ENCODE measurements at places on chromosomes 16 and 17. TPM values are rescaled to one million over a fixed set of nuclear protein-coding genes. Genes with fewer than 3 reads are reported as not detected.
A peak's percentile ranks its signal among the peaks of the same experiment; 100 is the strongest.

DNA sequence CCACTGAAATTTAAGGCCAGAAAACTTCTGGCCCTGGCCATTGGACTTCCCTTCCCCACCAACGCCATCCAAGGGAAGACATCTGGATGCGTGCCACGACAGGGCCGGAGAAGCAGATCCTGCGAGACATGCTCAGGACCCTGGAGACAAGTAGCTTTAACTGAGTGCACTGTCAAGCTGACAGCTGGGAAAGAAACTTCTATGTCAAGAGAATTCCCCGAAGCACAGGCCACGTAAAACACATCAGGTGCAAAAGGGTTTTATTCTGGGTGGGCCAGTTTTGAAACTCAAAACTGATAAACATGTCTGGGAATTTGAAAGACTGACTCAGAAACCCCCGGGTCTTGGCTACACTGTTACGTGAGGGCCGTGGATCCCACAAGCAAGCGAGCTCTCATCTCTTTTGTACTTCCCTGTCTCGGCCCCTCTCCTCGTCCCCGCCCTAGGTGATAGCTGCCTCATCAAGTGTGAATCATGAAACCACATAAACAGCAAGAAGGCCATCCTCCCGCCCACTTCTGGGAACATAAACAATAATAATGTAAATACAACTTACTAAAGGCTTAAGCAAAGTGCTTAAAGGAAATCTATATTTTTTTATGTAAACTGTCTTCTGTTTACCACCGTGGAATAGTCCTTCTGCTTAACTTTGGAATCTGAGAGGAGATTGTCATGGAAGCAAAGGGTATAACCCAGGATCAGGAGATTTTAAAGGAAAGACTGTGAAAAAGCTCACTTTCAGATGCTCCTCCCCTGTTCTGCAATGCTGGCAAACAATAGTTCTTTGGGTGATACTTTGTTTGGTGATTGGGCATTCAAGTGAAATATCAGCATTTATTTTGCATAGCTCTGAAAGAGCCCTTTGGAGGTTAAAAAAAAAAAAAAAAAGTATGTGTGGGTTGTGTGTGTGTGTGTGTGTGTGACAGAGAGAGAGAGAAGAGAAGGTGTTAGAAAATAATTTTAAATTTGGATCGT, 406.0 kb upstream of the MAF start:
- H3K4me3 ChIP-seq = no peak overlapping the region
- DNase-seq = no peak
- no peak overlapping the region for H3K27ac ChIP-seq
- no peaks in the 10 kb centered on the region for H3K27me3 ChIP-seq

- H3K27me3 ChIP-seq = no peaks in the 10 kb centered on the region
- peaks cover 26% of the 10 kb centered on the region for H3K4me1 ChIP-seq
- no peak overlapping the region for H3K4me3 ChIP-seq
- no peak overlapping the region for H3K27ac ChIP-seq
These were observed 76.2 kb downstream of the NT5M start for GRCh38 chr17:17379197-17379991.

DNA sequence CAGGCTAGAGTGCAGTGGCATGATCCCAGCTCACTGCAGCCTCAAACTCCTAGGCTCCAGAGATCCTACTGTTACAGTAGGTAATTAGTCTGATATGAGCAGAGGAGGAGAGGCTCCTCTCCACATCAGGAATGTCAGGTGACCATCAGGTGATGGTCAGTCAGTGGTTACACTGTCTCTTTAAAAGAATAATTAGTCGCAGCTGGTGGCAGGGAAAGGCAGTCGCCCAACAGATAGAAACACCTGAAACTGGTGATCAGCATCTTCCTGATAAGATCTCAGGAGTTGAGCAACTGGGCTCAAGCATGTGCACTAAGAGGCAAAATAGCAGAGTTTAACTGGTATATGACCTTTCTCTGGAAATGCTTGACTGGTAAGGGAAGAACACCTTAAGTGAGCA, 21.5 kb upstream of the ABCA5 start:
- H3K4me1 ChIP-seq = no peaks in the 10 kb centered on the region
- no peak for DNase-seq
- H3K27ac ChIP-seq = no peak overlapping the region
- no peaks in the 10 kb centered on the region for H3K36me3 ChIP-seq
- no peak overlapping the region for H3K4me3 ChIP-seq
- no peaks in the 10 kb centered on the region for H3K27me3 ChIP-seq

DNA sequence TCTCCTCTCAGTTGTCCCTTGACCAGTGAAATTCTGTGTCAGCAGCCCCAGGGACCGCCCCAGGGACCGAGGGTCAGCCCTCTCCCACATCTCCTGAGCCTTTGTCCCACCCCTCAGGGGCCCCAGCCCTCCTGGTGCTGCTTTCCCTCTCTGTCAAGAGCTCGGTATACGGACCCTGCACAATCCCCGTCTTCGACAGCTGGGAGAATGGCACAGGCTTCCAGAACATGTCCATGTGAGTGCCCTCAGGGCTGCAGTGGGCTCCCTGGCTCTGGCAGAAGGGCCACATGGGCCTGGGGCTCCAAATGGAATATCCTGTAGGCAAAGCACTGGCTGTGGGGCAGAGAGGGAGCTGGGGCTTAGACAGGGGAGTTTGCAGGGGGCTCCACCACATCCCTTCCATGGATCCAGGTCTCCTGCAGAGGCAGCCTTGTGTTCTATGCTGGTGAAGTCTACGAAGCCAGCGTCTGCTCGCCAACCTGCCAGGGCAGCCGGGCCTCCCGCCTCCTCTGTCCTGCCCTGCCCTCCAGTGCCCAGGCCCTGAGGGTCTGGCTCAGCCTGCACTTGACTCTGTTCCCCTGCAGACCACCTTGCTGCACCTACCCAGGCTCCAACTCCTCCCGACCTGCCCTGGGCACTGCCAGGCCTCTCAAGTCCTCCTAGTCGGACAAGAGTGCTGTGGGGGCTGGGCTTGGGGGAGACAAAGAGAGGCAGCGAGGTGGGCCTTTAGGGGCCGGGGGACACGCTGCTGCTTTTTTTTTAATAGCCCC, 28.0 kb downstream of the ADGRG5 start:
- H3K27ac ChIP-seq = no peak overlapping the region
- DNase-seq = peak; percentile 48
- H3K36me3 ChIP-seq = no peaks in the 10 kb centered on the region
- H3K4me1 ChIP-seq = no peaks in the 10 kb centered on the region
- H3K4me3 ChIP-seq = no peak overlapping the region

- H3K27ac ChIP-seq = no peak overlapping the region
- no peaks in the 10 kb centered on the region for H3K36me3 ChIP-seq
- no peak overlapping the region for H3K4me3 ChIP-seq
- no peaks in the 10 kb centered on the region for H3K27me3 ChIP-seq
These were observed 16.0 kb upstream of the SBK1 start for GRCh38 chr16:28276301-28276700.

- no peaks in the 10 kb centered on the region for H3K4me1 ChIP-seq
- H3K27me3 ChIP-seq = no peaks in the 10 kb centered on the region
- no peak overlapping the region for H3K4me3 ChIP-seq
- no peak overlapping the region for H3K27ac ChIP-seq
These were observed 12.8 kb downstream of the SLC7A6OS start for GRCh38 chr16:68297908-68298307.

DNA sequence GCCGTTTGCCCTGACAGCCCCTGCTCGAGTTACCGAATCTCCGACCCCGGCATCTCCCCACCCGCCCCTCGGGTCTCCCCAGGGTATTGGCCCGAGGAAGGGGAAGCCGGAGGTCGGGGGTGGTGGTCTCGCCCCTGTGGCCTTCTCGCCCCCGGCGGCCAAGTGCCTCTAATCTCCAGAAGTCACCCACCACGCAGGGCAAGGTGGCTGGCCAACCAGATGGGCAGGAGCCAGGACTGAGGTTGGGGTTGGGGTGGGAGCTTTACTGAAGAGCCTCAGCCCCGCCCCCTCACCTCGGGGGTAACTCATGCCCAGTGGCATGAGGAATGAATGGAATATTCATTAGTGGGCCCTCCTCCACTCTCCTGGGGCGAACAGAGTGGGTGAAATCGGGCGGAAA, 637 bp downstream of the DHRS11 start:
- no peak for DNase-seq
- peak overlapping the region; percentile 77 for H3K4me3 ChIP-seq
- no peaks in the 10 kb centered on the region for H3K27me3 ChIP-seq
- peaks cover 19% of the 10 kb centered on the region for H3K36me3 ChIP-seq

GRCh38 chr16:75070012-75070841, 46.4 kb downstream of the LDHD start:
- no peaks in the 10 kb centered on the region for H3K27me3 ChIP-seq
- no peaks in the 10 kb centered on the region for H3K36me3 ChIP-seq
- peak; percentile 49 for DNase-seq
- no peak overlapping the region for H3K27ac ChIP-seq
- H3K4me3 ChIP-seq = no peak overlapping the region
- peaks cover 52% of the 10 kb centered on the region for H3K4me1 ChIP-seq

DNA sequence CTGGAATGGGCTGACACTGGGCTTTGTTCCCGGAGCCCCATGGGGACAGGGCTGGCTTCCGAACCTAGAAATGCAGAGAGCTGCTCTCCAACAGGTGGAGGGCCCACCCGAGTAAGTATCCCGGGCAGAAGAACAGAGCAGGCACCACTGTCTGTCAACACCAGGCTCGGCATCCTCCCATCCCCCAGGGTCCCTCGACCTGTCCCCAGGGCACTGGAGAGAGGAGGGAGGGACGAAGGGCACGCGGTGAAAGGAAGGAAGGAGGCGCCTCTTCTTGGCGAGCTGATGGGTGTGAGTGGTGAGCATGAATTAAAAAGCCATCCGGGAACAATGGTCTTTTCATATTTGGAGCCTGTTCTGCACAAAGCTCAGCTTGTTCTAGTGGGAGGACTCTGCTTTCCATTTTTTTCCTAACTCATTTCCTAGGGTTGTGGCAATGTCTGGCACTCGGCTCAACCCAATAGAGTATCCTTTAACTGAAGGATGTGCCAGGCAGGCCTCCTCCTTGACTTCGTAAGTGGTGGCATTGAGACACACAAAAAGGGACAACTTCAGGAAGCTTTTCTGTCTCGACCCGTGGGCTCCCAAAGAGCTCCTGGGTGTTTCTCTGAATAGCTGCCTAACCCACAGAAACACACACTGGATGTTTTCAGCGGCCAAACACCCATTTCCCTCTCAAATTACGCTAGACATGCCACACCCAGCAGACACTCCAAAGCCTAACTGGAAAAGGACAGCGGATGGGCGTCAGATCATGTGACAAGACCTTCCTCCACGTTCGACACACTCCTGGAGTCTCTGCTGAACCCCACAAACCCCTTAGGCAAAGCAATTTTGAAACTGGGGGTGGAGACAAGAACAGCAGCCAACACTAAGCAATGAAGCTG, 47.7 kb downstream of the ZFHX3 start:
- H3K4me1 ChIP-seq = peaks cover 36% of the 10 kb centered on the region
- H3K36me3 ChIP-seq = no peaks in the 10 kb centered on the region
- peak; percentile 45 for DNase-seq
- H3K27ac ChIP-seq = peak overlapping the region; percentile 50
- no peaks in the 10 kb centered on the region for H3K27me3 ChIP-seq
- H3K4me3 ChIP-seq = no peak overlapping the region

DNA sequence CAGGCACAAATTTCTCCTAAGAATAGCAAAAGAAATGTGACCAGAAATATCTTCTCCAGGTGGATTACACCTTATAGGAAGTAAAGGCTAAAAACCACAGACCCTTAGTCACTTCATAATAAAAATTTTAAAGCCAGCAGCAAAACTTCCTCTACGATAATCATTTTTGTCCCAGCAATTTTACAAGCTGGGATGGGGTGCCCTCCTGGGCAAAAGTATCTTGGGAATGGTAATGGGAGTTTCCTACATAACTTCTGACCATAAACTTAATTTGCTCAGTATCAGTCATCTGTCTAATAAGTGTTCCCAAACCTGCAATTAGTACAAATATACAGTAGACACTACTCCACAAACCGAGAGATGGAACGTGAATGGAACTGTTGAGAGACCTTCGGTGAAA, 3.0 kb downstream of the PHF12 start:
- H3K4me1 ChIP-seq = peaks cover 57% of the 10 kb centered on the region
- H3K36me3 ChIP-seq = peaks cover 4% of the 10 kb centered on the region
- no peak for DNase-seq
- no peaks in the 10 kb centered on the region for H3K27me3 ChIP-seq
- H3K4me3 ChIP-seq = peak overlapping the region; percentile 81

- no peak for DNase-seq
- H3K4me1 ChIP-seq = no peaks in the 10 kb centered on the region
- H3K36me3 ChIP-seq = no peaks in the 10 kb centered on the region
- no peaks in the 10 kb centered on the region for H3K27me3 ChIP-seq
- H3K4me3 ChIP-seq = no peak overlapping the region
These were observed 813.3 kb downstream of the KCNJ18 start for GRCh38 chr17:22505660-22506059.

Gene TEX14
- 0.10 TPM for total RNA-seq

Gene XAF1
- total RNA-seq = 44.0 TPM

Gene BCL6B
- 5.6 TPM for total RNA-seq

Gene FAM20A
- 40.3 TPM for total RNA-seq

Gene NF1
- total RNA-seq = 79.6 TPM

Gene P4HB
- 521 TPM for total RNA-seq
